H4 (cell line): ENCODE measurements at places on chromosomes 11 and 22. TPM values are rescaled to one million over a fixed set of nuclear protein-coding genes. Genes with fewer than 3 reads are reported as not detected.

Gene PATE4
- total RNA-seq = not detected in 2 replicates

Gene BANF1
- total RNA-seq = 31.5 and 85.2 TPM in 2 replicates

Gene MTMR2
- total RNA-seq = 28.9 and 30.3 TPM in 2 replicates

Gene SEPTIN5
- total RNA-seq = 10.9 and 15.8 TPM in 2 replicates

Gene CARD16
- total RNA-seq = 80.6 and 105 TPM in 2 replicates

Gene OSM
- not detected in 2 replicates for total RNA-seq

Gene SCGB1A1
- not detected in 2 replicates for total RNA-seq
